ENCODE measurements at places on chromosomes 2 and 18.

- no peak for DNase-seq
These were observed 10.0 kb upstream of the CD302 start for GRCh38 chr2:159808032-159808425.

DNA sequence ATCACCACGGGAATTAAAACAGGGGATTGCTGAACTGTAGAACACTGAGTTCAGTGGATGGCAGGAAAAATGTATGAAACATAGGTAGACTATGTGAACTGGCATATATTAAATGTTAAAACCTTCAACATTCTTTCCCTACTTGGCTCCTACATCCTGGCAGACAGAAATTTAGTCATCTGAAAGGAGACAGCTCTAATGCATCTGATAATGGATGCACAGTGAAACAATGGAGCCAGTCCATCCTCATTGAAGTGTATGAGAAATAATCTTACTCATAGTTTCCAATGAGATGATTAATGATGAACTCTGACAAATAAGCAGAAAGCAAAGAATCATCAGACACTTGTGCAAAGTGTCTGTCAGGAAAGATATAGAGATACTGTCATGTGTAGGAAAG is 1629.7 kb upstream of the TMEFF2 start:
- no peak for DNase-seq

DNA sequence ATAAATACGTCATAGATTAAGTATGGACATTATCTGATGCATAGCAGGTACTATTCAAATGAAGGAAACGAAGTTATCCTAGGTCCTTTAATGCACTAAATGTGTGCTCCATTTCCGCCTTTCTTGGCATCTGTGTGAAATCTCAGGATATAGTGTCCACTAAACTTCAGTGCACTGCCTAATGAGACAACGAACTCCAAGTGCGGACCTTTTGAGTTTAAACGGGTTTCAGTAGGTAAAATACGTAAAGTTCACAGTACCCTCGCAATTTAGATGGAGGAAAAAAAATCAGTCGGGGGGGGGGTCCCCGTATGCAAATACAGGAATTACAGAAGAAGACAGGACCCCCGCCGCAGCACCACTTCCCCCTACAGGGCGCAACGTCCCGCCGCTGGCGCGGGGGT is 729 bp upstream of the REL start:
- no peak for DNase-seq

DNA sequence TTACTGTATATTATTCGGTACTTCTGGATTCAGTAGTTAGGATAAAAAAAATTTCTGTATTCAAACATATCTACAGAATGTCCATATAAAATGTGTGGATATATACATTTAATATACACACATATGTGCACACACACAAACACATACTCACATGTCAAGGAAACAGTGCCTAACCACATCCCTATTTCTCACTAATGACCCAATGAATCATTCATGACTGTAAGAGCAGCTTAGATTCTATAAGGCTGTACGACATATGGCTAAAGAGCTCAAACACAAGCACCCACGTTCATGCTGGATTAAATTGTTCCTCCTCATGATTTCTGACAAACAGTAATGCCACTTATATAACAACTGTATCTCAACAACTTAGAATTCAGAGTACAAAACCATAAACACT is 457.3 kb downstream of the ADCYAP1 start:
- DNase-seq, result no peak

DNA sequence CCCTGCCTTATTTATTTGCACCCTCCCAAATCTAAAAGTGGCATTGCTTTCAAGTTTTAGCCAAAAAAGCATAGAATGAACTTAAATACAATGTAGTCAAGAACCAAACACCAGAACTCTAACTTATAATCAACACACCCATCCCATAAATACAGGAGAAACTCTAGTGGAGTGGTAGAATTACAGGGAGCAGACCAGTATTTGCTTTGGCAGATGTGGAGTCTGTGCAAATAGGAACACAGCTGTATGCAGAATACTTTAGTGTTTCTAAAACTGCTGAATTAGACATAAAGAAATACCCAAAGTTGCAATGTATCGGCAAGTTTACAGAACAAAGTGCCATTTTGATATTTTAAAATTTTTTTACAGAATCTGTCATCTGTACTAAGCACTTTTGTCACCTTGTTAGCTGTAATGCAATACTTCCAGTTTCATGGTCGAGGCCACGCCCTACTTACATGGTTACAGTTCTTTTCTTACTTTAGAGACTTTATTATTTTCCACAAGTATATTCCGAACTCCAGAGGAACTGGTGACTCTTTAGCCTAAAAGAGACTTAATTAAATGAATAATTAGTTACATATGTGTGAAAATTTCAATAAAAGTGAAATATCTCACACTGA is 23.7 kb upstream of the COL5A2 start:
- no peak for DNase-seq

DNA sequence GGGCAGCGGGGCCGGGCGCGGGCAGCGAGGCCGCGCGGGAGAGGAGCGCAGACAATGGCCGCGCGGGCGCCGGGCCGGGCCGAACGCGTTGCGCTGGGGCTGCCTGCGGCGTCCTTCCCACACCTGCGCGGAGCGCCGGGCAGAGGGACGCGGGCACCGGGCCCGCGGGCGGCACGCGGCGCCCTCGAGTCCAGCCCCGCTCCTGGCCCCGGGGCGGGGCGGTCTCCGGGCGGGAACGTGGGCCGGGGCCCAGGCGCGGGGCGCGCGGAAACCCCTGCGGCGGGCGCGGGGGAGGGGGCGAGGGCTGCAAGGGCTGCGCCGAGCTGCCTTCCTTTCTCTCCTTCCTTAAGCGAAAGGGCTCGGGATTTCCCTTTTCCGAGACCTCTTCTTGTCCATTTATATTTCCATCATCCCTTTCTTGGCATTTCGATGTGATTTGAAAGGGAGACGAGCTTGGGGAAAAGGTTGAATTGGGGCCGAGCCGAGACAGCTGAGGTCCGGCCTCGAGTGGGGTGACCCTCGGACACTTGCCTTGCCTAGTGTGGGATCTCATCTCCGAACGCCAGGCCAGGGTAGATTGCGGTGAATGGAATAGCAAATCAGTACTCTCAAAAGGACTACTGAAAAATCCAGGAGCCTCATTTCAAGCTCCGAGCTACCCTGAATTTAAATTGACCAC is 676 bp downstream of the KLHL23 start:
- DNase-seq, result no peak

- no peak for DNase-seq
These were observed 21.7 kb upstream of the STRN start for GRCh38 chr2:36988008-36988407.

DNA sequence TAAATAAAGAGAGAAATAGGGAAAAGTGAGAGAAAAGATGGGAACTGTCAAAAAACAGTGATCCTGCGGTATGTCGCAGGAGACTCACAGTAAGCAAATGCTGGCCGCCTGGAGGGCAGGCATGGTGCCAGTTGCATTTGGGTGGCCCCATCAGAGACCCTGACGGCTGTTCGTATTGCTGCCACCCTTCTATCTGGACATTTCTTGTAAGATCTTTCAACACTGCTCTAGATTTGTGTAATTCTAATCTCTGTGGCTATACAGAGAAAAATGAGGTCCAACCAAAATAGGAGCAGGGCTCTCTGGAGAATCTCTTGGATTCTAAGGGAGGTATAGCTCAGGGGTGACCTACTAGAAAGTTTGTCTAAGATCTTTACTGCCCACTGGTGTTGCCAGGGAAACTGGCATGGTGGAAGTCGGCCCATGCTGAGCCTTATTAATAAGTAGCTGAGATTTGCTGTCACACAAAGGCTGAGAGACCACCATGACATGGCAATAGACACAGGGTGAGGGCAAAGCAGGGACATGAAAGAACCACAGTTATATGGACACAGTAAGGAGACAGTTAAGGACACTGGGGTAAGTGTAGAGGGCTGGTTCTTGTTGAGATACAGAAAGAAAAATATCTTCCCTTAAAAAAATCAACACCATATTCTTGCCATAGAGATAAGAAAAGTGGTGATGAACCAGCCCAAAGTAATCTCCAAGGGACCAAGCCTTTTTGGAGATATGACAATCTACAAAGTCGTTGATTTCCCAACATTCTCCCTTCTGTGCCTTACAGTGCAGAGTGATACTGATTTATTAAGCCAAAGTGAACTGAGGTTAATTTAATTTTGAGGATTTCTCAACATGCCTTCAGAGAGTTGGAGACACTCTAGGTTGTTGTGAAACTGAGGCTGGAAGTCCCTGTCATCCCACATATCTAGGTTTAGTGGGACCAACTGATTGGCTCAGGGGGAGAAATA is 26.4 kb upstream of the FZD7 start:
- DNase-seq, result no peak

DNA sequence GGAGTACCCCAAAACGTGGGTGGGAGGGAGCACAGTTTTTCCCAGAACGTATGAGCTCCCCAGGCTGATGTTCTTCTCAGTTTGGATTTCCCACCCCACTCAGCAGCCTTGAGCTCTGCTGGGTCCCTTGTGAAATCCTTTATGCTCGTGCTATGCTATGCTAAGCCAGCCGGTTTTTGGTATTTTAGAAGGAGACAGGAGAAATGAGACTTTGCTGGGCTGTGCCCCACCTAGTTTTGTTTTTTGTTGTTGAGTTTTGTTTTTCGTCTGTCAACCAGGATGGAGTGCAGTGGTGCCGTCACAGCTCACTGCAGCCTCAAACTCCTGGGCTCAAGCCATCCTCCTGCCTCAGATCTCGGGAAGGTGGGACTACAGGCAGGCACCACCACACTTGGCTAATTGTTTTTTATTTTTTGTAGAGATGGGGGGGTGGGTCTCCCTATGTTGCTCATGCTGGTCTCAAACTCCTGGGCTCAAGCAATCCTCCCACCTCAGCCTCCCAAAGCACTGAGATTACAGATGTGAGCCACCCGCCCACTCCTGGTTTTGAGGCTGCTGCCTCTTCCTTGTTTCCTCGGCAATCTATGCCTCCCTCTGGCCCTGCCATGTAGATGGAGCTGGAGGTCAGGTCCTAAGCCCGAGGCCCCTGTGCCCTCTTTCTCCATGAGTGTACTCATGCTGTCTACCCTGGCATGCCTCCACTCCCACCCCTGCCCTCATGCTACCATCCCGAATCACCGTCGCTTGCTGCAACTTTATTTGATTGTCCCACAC is 17.5 kb upstream of the MGAT4A start:
- no peak for DNase-seq

- DNase-seq, result peak; percentile 51
These were observed 18.6 kb upstream of the PEX13 start for GRCh38 chr2:60998628-60999545.

DNA sequence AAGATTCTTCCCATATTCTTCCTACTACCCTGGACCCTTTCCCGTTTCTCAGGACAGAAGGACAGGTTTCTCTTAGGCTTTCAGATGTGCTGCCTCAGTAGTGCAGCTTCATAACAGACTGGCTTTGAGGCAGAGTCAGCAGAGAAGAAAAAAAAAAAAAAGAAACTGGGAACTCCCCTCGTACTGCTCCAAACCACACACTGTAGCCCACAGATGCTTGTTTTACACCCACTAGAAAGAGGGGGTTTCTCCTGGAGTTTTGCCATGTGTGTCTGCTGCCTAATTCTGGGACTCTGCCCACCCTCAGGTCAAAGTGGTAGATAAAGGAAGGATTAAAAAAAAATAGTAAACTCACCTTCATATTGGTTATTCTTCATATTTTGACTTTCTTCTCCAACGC is 95.9 kb downstream of the NCOA1 start:
- DNase-seq, result no peak

DNA sequence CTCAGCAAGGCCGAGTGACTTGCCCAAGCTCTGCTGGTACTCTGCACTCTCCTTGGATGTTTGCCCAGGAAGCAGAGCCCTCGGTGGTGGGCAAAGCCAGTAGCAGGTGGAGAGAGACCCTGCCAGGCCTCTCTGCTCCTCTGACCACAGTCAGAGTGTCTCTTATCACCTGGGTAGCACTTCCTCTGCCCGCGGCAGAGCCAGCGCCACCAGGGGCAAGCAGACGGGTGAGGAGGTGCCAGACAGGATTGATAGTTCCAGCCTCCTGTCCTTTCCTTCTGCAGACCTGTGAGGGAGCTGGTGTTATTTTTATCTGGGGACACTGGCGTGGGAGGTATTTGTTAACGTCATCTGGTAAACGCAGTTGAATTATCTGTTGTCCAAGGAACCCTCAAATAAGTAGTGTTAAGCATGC is 152.9 kb downstream of the SMAD7 start:
- DNase-seq, result no peak

DNA sequence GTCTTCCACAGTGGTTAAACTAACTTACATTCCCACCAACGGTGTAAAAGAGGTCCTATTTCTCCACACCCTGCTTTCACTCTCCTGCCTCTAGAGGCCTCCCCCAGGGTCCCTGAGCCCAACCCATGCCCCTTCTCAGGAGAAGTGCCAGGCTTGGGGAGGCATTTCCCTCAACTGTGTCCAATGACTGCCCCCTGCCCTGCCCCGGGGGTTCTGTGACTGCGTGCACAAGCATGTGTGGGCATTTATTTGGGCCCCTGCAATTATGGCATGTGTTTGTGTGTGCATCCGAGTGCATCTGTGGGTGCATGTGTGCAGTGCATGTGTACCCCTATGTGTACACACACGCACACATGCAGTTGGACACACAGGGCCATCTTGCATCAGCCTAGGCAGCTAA is 57.3 kb downstream of the INHBB start:
- DNase-seq, result no peak

- DNase-seq, result no peak
These were observed 342.2 kb downstream of the CMPK2 start for GRCh38 chr2:6523476-6523875.

DNA sequence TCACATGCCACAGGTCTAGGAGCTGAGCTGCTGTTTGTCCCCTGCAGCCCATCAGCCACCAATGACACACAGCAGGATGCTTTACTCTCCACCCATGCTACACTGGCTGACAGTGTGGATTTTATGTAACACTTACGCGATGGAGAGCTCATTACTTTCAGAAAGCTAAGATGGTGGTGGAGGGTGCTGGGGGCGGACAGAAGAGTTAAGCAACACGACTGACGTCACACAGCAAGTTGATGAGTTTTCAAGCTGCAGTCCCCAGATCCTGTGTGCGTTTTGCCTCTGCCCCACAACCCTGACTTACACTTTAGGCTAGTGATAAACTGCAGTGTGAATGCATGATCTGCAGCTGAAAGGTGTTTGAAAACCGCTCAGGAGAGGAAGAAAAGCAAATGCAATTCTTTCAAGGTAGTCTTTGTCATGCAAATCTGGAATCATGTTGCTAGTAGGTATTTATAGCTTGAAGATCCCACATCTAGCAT is 42.4 kb downstream of the MRPS5 start:
- DNase-seq, result no peak

DNA sequence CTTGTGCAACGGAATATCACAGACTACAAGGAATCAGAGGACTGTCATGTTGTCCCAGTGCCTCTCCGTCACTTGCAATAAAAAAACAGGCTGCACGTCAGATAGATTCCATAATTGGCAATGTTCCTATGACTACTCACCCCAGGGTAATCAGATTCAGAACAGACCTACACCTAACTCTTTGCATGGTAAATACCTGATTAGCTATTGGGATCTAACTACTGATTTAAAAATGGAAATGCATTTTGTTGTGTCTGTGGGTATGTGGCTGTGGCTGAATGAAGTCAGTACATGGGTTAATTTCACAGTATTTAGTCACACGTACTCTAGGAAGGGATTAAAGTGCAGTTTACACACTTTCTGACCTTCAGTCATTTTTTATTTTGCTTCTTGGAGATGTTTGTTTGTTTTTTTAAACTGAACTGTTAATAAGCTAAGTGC is 91.7 kb downstream of the SCN3A start:
- no peak for DNase-seq

Data from myocyte (in vitro differentiated cells).